ENCODE measurements at places on chromosomes 12 and 14.

DNA sequence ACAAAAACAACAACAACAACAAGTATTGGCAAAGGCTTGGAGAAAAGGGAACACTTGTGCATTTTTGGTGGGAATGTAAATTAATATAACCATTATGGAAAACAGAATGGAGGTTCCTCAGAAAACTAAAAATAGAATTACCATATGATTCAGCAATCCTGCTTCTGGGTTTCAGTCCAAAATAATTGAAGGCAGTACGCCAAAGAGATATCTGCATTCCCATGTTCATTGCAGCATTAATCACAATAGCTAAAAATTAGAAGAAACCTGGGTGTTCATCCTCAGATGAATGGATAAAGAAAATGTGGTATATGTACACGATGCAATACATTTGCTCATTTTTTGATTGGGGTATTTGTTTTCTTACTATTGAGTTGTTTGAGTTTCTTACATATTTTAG, 813.0 kb downstream of the NRXN3 start:
- no peak for DNase-seq

DNA sequence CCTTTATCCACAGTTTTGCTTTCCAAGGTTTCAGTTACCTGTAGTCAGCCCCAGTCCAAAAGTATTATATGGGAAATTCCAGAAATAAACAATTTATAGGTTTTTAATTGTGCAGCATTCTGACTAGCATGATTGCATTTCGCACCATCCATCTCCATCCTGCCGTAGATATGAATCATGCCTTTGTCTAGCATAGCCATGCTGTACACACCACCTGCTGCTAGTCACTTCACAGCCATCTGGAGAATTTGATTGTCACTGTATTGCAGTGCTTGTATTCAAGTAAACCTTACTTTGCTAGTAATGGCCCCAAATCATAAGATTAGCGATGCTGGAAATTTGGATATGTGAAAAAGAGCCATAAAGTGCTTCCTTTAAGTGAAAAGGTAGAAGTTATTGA, 36.0 kb downstream of the MUCL1 start:
- no peak for DNase-seq

DNA sequence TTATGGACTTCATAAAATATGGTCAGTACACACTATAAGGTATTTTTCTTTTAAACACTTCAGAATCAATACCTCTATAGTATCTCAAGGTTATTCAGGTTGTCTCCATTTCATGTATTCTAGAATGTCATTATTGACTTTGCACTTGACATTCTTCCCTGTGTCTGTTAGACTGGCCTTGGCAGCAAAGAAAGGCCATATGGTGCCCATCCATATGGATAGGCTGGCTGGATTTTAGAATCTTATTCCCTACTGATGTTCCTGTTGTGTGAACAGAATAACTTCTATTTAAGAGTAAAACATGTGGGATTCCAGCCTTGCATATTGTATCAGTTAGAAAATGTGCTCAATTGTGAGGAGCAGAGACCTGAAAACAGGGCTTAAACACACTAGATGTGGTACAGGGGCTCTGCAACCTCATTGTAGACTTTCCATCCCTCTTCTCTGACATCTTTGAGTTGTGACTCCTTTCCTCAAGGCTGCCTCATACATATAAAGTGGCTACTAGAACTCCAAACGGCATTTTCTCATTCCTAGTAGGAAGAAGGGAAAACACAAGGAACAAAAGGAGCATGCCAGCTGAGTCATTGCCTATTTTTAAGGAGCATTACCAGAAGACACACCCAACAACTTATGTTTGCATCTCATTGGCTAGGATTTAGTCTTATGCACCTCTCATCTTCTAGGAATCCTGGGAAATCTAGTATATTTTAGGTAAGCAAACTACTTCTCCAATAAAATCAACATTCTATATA, 221.2 kb upstream of the TMPO start:
- no peak for DNase-seq

DNA sequence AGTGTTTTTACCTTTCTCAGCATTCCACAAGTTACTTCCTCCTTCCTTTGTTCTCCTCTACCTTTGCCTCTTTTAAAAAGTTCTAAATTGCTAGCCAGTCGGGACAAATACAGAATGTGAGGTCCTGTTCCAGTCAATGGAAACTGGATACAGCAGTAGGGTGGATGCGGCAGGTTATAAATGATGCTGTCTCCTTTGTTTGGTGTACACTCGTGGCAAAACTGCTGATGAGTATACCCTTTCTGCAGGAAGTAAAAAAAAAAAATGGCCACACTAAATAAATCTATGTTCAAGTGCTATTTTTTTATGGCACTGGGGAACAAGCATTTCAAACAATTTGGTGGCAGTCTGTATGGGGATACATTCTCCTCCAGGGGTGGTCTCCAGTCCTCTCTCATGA, 27.5 kb downstream of the KLRK1 start:
- no peak for DNase-seq

DNA sequence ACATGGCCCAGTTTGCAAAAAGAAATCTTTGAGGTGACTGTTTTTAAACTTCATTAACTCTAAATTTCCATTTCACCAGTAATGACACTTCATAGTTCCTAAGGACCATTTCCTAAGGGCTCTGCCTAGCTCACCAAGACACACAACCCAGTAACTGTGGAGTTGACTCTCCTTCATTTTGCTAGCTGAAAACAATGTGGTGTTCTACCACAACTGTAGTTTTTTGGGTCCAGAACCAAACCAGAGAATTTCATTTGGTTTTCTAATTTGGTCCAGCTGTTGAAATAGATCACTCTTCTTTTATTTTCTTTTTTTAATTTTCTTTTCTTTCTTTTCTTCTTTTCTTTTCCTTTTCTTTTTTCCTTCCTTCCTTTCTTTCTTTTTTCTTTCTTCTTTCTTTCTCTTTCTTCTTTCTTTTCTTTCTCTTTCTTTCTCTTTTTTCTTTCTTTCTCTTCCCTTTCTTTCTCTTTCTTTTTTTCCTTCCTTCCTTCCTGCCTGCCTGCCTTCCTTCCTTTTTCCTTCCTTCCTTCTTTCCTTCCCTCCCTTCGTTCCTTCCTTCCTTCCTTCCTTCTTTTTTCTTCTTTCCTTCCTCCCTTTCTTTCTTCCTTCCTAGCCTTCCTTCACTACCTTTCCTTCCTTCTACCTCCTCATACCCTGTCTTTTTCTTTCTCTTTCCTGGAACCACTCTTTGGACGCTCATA, 18.5 kb upstream of the LUM start:
- DNase-seq: no peak

GRCh38 chr14:68800390-68800789, 7.5 kb upstream of the ZFP36L1 start:
- no peak for DNase-seq

GRCh38 chr14:77645520-77646230, 29.2 kb upstream of the SPTLC2 start:
- DNase-seq: no peak

GRCh38 chr12:12387501-12387900, 30.6 kb downstream of the BORCS5 start:
- DNase-seq: no peak

- DNase-seq: no peak
Measured at GRCh38 chr12:104462931-104463339, 6.2 kb downstream of the CHST11 start.

DNA sequence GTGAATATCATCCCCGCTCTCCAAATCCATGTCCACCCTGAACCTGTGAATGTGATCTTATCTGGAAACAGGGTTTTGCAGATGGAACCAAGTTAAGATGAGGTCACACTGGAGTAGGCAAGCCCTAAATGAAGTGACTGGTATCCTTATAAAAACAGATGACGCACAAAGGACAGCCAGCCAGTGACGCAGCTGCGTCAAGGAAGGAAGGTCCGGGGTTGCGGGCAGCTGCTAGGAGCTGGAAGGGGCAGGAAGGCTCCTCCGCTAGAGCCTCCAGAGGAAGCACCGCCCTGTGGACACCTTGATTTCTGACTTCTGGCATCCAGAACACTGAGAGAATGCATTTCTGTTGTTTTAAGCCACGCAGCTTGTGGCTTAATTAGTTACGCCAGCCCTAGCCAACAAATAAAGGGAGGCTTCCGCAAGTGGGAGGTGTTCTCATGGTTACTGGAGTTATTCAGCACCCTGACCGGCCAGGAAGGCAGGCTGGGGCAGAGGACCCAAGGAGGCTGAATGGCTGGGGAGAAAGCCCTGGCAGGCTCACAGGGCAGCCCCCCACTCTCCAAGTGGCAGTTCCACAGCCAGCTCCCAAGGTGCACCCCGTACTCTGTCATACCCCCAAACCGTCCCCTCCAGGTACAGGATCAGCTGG, 127.6 kb upstream of the NCOR2 start:
- no peak for DNase-seq

DNA sequence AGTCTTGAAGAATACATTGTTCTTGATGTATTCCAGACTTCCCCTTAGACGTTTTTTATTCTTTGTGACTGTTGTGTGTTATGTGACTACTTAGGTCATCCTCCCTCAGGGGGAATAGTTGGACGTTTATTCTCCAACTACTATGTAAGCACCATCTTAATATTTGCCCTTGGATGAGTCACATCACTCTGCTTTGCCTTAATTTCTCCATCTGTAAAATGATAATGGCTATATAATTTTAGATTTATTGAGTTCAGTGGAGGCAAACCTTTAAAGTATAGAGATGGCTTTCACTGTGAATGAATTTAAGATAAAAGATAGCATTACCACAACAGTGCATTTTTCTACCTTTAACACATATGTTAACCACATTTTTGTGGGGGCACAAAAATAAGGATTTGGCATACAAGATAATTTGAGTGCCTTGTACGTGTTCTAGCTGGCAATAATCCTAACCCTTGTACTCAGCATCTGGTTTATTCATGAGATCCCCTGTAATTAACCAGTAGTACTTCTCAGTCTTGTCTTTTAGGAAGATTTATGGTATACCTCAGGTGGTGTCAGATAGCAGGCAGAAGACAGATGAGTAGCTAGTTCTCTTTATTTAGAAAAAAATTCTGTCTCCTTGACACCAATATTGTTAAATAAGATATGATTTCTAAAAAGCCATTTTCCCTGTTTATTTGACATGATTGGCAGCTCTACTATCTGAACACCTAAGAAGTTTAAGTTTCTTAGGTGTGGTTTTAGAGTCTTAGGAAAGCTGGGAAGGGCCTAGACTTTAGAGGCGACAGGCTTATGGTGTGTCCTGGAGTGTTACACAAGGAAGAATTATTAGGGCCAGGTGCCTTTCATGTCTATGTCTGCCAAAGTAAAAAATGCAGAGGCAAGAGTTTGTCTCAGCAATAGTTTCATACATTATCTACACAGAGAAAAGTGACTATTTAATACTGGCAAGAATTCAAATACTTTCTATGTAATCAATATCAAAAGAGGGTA, 152.3 kb downstream of the RAD51B start:
- DNase-seq: no peak

DNA sequence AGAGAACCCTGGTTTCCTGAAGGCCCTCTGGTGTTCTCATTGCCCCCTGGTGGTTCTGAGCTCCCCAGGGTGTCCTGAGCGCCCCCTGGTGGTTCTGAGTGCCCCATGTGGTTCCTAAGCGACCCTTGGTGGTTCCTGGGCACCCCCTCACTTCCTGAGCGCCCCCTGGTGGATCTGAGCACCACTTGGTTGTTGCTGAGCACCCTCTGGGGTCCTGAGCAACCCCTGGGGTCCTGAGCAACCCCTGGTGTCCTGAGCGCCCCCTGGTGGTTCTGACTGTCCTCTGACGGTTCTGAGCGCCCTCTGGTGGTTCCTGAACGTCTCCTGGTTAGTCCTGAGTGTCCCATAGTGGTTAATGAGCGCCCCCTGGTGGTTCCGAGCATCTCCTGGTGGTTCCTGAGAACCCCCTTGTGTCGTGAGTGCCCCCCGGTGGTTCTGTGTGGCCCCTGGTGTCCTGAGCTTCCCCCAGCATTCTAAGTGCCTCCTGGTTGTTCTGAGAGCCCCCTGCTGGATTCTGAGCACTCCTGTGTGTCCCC, 568.3 kb downstream of the TMEM121 start:
- peak; percentile 34 for DNase-seq

GRCh38 chr12:47834199-47834903, 14.6 kb upstream of the HDAC7 start:
- DNase-seq: no peak

- no peak for DNase-seq
Measured at GRCh38 chr12:58656254-58657009, 263.9 kb downstream of the LRIG3 start.

DNA sequence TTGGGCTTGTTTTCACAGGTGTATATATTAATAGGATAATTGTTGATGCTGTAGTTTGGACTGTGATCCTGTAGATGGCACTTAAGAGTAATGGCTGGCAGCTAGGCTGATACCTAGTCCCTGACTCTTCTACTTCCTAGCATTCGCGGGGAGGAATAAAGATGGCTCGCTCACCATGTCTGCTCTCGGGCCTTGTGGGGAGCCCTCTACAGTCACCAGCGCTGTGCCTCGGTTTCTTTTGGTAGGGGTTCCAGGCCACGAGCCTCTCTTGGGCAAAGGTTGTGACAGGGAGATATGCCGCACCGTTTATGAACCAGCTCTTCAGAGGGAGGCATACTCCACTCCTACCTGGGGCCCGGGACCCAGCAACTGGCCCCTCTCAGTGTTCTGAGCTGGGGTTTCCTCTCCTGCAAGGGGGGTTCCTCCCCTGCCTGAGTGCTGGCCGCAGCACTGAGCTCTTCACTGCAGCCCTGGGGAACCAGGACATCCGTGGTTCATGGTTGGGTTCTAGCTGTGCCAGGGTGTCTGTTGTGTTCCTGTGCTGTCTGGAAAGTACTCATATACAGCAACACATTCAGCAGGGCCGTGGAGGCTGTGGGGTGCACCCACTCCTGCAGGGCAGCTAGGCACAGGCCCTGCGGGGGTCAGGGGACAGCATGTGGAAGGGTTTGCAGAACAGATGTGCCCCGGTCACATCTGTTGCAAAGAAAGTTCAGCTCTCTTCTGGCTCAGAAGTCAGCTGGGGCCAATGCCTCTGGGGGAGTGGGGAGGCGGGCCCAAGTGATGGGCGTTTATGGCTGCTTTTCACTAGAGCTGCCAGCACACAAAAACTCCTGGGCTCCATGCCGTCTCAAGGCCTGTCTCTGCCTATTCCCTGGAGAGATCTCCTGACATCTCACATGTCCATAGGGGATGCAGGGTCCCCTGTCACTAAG, 147.9 kb downstream of the PPFIA2 start:
- no peak for DNase-seq

GRCh38 chr12:152440-152839, 61.5 kb downstream of the SLC6A12 start:
- no peak for DNase-seq

- no peak for DNase-seq
Measured at GRCh38 chr12:67509666-67510386, 138.7 kb upstream of the DYRK2 start.

- no peak for DNase-seq
Measured at GRCh38 chr12:123696646-123697045, 15.5 kb upstream of the ATP6V0A2 start.

Measured in right lobe of liver (tissue), 6 donors.